ENCODE measurements at places on chromosomes 6 and 20.

DNA sequence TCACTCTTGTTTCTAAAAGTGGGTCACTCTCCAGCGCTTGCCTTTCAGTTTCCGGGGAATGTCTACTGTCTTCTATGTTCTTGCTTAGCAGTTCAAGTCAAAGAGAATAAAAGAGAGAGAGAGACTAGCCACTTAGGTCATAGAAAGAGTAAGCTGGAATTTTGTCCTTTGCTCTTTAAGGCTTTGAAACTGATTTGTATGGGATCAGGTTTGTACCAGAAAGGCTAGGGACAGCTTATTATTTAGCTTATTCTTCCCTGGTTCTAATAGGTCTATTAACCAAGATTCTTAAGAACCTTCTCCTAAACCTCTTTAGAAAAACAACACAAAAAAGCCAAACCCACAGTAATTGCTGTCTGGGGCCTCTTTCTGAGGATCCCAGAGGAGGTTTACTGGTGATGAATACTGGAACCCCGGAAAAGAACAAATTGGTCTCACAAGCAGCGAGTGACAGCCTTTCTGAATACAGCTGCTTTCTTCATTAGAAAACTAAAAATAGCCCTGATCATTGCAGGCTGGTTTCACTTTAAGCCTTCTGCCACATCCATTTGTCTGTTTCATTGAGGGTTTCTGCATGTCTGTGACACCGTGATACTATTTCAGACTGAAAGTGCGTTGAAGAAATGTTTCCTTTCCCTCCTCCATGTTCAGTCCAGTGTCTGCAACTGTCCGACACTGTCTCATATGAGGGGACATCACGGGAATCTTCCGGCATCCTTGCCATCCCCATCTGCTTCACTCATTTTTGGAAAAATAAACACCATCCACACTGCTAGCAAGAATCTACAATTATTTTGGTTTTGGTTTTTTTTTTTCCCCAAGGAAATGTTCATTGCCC, 75.1 kb upstream of the ATXN1 start:
- no peak for DNase-seq

GRCh38 chr6:39812853-39813533, 20.8 kb downstream of the DAAM2 start:
- DNase-seq = peak; percentile 80

- no peak for DNase-seq
These were observed 2.5 kb downstream of the BMP5 start for GRCh38 chr6:55872866-55873265.

- DNase-seq = no peak
These were observed 273.8 kb upstream of the AGPAT4 start for GRCh38 chr6:161547617-161548016.

- no peak for DNase-seq
These were observed 254.9 kb downstream of the TAF4 start for GRCh38 chr20:61810738-61811135.

DNA sequence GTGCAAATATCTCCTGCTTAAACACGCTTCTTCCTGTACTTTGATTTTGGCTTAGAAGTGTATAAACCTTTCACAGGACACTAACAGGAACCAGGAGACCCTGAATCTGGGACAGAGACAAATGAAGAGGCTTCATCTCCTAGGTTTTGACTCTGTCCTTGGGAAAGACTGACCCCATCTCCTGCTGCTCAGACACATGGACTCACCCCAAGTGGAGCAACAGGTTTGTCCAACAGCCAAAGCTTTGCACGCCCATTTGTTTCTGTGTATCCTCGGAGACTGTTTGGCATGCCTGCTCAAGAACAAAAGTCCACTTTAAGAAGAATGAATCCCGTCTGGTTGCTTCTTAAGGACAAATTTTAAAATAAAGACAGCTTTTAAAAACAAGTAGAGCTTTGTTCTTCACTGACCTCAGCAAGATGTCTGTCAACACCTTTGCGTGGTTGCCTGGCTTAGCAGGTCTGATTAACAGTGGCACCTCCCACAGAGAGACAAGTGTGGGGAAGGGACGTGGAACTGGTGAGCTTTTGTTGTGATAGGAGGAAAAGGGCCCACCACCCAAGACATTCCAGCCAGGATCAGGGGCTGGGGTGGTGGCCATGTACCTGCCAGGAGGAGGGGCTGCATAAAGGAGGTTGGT, 202.6 kb downstream of the SOD2 start:
- no peak for DNase-seq

- DNase-seq = no peak
These were observed 19.6 kb downstream of the PACSIN1 start for GRCh38 chr6:34485321-34486060.

- no peak for DNase-seq
These were observed 12.5 kb downstream of the WDR27 start for GRCh38 chr6:169689287-169689686.
